ENCODE measurements at places on chromosomes 11 and 22.

DNA sequence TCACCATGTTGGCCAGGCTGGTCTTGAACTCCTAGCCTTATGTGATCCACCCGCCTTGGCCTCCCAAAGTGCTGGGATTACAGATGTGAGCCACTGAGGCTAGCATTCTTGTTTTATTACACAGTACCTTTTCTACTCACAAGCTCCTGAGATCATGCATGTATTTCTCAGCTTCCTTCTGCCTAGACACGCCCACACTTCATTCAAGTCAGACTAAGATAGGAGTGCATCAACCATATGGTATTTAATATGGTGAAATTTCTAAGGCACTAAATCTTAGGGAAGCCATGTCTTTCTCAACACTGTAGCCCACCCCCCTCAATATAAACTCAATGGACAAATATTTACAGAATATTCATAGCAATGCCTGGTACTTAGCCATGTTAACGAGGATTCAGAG, 62.1 kb downstream of the SLC25A17 start:
- no peak for DNase-seq

DNA sequence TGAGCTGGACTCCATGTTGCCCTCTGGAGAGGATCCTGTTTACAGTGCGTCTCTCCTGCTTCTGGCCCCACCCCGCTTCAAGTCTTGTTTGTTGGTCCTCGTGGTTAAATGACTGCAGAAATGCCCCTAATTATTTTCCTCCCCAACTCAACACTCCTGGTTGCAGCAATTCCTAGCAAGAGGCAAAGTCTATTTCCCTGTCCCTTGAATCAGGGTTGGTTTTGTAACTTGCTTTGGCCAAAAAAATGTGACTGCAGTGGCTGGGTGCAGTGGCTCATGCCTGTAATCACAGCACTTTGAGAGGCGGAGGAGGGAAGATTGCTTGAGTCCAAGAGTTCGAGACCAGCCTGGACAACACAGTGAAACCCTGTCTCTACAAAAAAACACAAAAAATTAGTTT, 41.0 kb upstream of the FGF3 start:
- DNase-seq, result no peak

DNA sequence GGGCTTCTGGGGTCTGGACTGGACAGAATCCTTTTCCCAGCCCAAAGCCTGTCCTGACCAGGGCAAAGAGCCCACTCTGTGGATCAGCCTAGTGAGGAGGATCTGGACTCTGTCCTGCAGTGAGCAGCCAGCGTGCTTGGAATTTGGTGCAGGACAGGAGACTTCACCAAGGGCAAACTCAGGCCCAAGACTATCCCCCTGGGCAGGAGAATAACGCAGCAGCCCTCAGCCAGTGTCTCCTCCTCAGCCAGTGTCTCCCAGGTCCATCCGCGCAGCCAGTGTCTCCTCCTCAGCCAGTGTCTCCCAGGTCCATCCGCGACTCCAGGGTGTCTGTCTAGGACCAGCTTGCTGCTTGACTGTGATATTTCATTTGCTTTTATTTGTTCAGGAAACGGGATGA, 1334.0 kb downstream of the TBC1D22A start:
- DNase-seq, result no peak

- no peak for DNase-seq
Measured at GRCh38 chr22:45421349-45422055, 8.0 kb downstream of the RIBC2 start.

DNA sequence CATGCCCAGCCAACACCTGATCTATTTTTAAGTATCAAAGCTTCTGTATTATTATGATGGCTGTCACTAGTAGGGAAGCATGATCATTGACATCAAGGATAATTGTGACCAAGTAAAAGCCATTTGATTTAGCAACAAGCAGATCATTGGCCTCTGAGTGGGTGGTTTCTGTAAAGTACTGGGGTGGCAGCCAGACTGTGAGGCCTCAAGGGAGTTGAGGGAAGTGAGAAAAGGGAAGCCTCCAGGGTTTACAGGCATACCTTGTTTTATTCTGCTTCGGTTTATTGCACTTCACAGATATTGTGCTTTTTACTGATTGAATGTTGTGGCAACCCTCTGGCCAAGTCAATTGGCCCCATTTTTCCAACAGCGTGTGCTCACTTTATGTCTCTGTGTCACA, 60.1 kb downstream of the PRR5L start:
- DNase-seq, result no peak

DNA sequence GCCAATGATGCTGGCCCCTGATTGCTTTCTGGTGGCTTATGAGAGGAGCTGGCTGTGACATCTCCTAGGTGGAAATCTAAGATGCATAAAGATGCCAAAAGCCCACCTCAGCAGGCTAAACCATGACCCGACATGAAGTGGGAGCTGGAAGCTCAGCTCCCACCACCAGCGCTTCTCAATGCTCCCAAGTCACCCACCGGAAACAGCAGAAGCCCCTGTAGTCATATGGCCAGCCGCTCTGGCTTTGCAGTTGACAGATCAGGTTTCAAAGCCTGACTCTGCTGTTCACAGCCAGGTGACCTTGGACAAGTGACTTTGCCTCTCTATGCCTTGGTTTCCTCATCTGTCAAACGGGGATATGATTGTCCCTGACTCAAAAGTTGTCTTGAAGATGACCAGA, 29.1 kb upstream of the ANO1 start:
- no peak for DNase-seq

DNA sequence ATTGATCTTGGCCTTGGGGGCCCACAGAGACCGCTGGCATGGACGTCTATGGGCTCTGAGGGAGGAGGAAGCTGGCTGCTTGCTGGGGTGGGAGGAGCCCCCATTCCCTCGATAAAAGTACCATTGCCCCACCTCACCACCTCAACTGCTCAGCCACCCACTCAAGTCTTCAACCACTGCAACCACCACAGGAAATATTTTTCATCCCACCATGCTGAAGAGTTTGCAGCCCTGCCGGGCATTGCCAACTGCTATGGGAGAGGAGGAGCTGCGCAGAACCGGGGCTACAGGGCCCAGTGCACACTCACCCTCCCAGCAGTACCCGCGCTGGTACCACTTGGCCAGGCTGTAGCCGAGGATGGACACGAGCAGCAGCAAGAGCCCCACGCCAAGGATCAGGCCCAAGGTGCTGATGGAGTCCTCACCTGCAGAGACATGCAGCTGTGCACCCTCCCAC, 29.2 kb downstream of the IL10RA start:
- no peak for DNase-seq

DNA sequence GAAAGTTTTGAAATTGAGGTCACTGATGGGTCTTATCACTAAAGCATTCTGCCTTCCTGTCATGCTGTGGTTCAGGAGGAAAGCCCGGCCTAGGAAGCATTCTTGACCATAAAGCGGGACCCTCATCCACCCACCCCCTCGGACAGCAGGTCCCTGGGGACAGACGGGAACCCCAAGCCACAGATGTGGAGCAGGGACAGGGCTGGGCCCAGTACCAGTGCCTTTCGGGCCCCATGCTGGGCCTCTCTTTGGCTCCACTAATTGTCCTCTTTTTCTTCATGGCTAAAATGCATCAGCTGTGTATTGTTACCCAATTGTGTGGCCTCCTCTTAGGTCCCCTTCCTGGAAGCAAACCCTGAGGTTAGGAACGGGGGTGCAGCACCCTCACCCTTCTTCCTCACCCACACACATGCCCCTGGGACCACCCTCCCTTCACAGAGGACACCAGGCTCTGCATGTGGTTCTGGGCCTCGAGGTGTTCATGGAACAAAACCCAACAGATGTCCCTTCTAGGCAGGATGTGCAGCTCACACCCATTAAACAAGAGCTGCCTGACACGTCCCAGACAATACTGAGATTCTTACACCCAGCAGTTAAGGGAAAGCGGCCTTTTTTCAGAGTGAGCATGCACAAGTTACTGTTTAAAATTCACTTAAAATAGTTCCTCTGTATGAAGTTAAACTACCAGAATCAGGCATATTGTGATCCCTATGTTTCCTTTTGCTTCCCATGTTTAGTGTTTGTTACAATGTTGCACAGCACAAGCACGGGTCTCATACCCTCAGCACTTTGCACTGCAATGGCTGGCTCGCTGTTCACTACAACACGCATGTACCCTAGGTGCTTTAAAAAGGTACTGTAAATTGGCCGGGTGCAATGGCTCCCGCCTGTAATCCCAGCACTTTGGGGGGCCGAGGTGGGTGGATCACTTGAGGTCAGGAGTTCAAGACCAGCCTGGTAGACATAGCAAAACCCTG, 807.6 kb downstream of the BRD1 start:
- no peak for DNase-seq

DNA sequence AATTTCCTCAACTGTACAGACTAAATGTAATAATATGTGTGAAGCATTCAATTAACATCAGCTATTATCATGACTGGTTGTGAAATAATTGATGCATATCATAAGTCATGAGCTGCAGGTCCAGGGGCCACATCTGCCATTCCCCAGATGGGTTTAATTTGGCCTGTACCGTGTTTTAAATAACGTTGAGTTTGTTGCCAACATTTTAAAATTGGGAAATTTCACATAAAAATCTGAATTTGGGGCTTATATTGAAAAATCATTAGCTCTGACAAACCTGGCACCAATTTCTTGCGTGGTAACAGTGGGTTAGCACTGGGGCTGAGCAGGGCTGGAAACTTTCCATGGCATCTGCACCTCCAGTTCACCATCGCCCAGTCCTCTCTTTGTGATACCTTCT, 193.9 kb downstream of the SNX19 start:
- no peak for DNase-seq

DNA sequence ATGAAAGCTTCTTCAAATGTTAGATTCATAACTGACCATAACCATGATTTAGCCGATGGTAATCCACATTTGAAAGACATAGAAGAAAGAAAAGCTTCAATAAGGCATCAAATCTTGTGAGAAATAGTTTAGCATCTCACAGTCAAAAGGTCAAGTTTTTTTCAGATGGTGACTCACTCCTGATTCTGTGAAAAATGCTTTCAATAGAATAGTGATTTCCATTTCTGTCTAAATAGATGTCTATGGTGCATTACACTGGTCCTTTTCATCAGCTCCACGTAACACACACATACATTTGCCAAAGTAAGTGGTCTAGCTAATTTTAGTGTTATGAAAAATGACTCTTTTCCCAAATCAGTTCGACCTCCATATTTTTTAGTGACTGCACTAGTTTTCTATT, 139.2 kb downstream of the LRRC4C start:
- no peak for DNase-seq

DNA sequence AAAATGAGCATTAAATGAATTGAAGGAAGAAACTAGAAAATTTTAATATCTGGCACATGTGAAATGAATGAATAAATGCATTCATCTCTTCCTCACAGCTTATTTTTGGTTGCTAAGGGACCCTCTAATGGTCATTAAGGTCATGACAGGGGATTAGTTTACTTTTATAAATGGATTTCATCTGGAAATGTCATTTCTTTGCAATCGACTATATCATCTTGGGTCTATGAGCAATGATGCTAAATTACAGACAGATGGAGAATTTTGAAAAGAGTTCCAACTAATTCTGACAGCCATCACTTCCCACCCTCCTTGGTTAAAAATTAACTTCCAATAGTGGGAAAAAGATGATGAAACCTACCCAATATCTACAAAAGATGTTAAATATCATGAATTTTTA, 98.0 kb downstream of the KIF18A start:
- DNase-seq, result no peak

GRCh38 chr22:27686534-27686933, 115.0 kb downstream of the MN1 start:
- no peak for DNase-seq

- peak; percentile 74 for DNase-seq
Measured at GRCh38 chr11:75524665-75525432, 892 bp downstream of the GDPD5 start.

GRCh38 chr11:95231881-95232605, 1.0 kb upstream of the SESN3 start:
- peak; percentile 93 for DNase-seq

GRCh38 chr11:118714816-118715215, 35.4 kb upstream of the TREH start:
- no peak for DNase-seq

GRCh38 chr22:49297286-49297870, 530.3 kb downstream of the BRD1 start:
- no peak for DNase-seq

DNA sequence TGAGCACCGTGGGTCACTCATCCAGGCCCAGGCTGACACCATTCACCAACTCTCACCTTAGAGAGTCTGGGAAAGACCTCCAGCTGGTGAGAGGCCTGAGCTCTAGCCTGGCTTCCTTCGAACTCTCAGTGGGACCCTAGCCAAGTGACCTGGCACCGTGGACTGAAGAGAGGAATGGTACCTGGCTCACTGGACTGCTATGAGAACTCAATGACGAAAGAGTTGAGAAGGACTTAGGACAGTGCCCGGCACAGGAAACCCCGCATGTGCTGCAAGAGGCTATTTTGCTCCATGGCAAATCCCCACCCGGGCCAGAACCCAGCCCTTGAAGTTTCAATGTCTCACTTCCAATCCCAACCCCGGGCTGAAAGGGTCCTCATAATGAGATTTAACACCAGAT, 605 bp upstream of the RAPSN start:
- no peak for DNase-seq

DNA sequence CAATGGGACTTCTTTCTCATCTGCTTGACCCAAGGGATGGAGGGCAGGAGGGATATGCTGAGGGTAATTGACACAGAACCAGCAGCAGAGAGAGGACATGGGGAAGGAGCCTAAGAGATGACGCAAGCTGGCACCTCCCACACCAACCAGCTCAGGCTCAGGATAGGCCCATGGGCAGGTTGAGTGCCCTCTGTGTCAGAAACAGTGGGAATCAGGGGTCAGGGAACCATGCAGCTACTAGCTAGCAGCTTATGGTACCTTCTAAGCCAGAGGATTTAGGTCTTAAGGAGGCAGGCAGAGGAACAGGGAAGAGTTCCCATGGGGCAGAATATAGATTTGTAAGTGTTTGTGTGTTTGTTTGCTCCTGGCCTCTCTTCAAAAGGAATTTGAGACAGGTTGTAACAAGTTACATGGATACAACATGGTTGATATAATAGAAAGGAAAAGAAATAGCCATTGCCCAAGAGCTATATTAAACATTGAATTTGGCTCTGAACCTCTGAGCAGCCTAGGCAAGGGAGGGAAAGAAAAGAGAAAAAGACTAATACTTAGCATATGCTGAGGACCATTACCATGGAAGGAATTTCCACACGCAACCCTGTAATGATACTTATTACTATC, 39.9 kb upstream of the NAV2 start:
- no peak for DNase-seq

GRCh38 chr11:75558939-75559843, 2.9 kb upstream of the SERPINH1 start:
- DNase-seq, result peak; percentile 67

DNA sequence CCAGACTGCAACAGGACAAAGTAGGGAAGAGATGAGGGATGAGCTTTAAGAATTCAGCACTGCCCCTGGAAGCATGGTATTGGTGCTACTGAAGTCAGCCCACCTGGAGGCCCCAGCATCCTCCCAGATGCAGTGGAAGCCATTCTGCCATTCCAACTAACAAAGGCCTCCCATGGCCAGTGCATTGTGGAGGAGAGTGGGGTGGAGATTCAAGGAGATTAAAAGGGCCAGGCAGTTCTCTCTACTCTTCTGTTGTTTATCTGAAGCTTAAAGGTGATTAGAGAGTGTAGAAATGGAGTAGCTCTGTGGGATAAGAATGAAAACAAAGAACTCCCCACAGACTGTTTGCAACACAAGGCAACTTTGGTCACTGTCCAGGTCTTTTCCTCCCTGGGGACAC, 24.1 kb upstream of the TSKU start:
- DNase-seq, result no peak

GRCh38 chr22:31530823-31531195, 34.5 kb downstream of the SFI1 start:
- peak; percentile 36 for DNase-seq

Measured in kidney (tissue), 22 donors.